Dermis microvascular lymphatic vessel endothelial cell (primary cell): ENCODE measurements at places on chromosomes 1 and 21. TPM values are rescaled to one million over a fixed set of nuclear protein-coding genes. Genes with fewer than 3 reads are reported as not detected.

Gene WLS
- 31.6 and 32.5 TPM in 2 replicates for total RNA-seq

Gene UMODL1
- not detected in 2 replicates for total RNA-seq

Gene DPYD
- 12.6 and 15.2 TPM in 2 replicates for total RNA-seq

Gene RNU1-4
- total RNA-seq = under 0.01 TPM in 2 replicates

Gene CD1C
- total RNA-seq = not detected in 2 replicates

Gene AIRE
- total RNA-seq = not detected in 2 replicates

Gene SPRR1B
- not detected in 2 replicates for total RNA-seq

Gene REG4
- total RNA-seq = not detected in 2 replicates

Gene FAM72A
- 3.9 and 4.2 TPM in 2 replicates for total RNA-seq
